ENCODE measurements at places on chromosomes 5 and 9.

GRCh38 chr9:109488791-109489492 is 9.2 kb downstream of the PTPN3 start:
- no peak for DNase-seq

DNA sequence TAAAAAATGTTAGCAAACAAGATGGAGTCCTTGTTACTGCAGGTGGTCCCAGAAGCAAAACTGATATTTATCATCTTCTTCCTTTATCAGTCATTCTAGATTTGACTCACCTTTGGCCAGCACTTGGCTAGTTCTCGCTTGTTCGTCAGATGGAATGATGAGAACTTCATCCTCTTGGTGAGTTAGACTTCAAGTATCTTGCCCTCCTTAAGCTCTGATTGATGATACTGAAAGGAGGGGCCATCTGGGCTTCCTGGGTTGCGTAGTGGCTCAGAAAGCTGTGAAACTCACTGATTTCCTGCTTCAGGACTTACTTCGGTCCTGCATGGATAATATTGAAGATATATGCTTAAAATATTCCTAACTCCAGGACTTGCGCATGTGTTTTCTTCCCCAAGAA is 1248.2 kb upstream of the CDH9 start:
- DNase-seq, result no peak

DNA sequence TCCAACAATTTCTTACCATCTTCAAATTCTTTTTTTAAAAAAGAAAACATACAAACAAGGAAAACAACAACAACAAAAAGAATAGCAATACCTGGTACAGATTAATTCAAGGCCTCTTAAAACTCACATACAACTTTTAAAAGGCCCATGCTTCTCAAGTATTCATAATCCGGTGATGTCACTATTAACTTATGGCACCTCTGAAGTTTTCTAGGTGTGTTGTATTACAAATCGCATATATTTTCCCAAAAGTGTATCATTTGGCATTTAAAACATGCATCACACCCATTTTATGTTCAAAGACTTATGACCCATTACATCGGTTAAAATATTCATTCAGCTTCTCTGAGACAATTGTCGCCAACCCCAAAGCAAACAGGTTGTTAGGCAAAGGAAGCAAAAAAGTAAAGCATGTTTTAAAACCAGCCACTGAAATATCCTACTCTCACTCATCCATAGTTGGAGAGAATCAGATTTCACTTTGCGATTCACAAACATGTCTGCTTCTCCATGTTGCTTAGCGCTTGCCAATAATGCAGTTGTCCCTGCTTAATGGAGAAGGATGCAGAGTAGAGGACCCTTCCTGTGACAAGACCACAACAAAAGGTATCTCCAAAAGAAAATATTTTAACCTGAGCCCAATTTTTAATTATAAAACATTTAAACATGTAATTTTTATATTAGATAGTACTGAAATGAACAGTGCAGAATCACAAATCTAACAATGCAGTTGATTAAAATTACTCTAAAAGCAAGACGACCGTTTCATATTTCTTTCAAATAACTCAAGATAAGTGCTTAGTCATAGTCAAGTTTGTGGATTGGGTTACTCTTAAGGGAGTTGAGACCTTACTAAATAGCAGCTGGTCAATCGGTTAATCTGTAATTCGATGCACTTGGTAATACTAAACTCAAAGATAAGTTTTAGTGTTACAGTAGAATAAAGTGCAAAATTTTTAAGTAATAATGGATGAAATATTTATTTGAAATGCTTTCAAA is 1.6 kb downstream of the SKP1 start:
- no peak for DNase-seq

- no peak for DNase-seq
These were observed 64.9 kb upstream of the SHC3 start for GRCh38 chr9:89243296-89244061.

- DNase-seq, result no peak
These were observed 13.0 kb upstream of the SPINK4 start for GRCh38 chr9:33227008-33227398.

GRCh38 chr9:121308765-121309164 is 40.8 kb downstream of the GSN start:
- DNase-seq, result peak; percentile 19

GRCh38 chr5:133480366-133480765 is 132.0 kb downstream of the FSTL4 start:
- no peak for DNase-seq

- no peak for DNase-seq
These were observed 50.2 kb upstream of the DNAH5 start for GRCh38 chr5:13994621-13995253.

GRCh38 chr9:122179690-122180074 is 20.0 kb downstream of the MORN5 start:
- no peak for DNase-seq

DNA sequence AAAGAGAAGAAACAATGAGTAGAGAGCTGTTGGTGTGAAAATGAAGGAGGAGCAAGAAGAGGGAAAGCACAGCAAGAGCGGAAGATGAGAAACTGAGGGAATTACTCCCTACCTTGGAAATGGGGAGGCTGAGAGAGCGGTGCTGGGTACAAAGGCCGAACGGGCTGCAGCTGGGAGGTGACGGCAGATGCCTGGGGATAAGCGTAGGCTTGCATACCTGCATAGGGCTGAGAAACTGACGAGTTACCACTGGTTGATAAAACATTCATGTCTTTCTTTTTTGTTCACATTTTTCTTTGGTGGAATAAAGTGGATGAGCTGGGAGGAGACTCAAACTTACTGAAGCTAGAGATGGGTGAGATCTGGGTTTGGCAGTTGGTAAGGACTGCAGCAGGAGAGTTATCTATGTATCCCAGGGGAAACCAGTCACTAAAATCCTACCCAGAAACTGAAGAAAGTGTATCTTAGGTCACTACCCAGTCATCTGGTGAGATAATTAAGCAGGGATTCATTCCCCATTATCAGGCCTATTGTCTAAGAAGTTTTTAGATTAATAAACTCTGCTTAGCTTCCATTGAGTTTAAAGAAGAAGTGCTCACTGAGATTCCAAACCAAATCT is 34.8 kb downstream of the FKBP15 start:
- DNase-seq, result no peak

DNA sequence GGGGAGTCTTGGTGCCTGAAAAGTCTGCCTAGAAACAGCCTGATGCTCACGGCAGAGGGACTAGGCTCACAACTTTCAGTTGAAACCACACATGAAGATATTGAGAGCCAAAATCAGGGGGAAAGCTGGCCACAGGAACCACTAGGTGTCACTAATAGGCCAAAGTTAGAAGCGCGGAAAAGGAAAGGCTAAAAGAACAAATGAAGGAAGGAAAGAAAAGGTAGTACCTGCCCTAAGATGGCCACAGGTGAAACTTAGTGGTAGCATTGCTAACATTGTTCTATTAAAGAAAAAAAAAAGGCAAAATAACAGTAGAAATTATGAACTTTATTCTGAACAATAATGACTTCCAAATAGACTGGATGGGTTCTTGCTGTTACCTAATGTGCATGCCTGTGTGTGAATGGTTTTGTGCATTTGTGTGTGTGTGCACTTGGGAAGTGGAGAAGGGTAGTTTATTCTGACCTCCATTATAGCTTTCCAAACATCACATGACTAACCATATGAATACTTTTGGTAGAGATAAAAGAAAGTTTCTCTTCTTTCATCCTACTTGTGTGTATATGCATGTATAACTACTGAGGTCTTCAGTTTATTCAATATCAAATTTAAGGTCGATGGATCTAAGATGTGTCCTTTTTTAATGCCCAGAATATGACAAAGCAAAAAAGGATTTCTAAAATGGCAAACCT is 2.1 kb upstream of the RFESD start:
- no peak for DNase-seq

- no peak for DNase-seq
These were observed 358.9 kb downstream of the DEPDC1B start for GRCh38 chr5:60340965-60341471.

DNA sequence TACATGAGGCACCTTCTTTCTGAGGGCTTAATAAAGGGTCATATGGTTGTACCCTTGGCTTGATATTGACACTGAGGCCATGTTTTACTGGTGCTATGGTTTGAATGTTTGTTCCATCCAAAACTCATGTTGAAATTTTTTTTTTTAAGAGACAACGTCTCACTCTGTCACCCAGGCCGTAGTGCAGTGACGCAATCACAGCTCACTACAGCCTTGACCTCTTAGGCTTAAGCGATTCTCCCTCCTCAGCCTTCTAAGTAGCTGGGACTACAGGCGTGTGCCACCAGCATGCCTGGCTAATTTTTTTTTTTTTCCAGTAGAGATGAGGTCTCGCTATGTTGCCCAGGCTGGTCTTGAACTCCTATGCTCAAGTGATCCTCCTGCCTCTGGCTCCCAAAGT is 20.9 kb downstream of the FAM151B start:
- DNase-seq, result no peak

DNA sequence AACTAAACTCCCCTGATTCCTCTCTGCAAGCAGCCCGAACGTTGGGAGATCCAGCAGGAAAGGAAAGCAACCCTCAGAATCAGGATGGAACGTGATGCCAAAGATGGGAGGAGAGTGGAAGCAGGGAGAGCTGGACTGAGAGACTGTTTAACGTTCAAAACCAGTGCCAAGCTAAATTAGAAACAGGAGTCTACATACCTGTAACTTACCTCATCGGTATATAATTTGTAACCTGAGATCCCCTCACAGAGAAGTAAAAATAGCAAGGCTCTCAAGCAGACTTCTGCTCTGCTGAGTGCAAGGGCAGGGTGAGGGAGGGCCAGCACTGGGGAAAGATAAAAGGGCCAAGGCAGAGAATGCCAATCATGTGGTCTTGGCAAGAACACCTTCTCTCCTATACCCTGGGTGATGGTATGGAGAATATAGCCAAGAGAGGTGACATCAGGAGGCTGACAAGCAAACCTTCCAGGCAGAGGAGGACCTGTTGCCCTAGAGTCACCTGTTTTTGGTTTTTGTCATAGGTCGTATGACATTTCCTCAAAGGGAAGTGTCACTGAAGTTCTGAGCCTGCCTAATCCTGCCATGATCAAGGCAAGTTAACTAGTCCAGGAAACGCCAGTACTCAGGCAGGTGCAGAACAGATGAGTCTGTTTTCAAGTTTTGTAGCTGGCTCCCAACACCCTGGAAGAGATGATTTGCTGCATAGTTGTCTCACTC is 472.0 kb downstream of the NFIB start:
- DNase-seq, result peak; percentile 48

DNA sequence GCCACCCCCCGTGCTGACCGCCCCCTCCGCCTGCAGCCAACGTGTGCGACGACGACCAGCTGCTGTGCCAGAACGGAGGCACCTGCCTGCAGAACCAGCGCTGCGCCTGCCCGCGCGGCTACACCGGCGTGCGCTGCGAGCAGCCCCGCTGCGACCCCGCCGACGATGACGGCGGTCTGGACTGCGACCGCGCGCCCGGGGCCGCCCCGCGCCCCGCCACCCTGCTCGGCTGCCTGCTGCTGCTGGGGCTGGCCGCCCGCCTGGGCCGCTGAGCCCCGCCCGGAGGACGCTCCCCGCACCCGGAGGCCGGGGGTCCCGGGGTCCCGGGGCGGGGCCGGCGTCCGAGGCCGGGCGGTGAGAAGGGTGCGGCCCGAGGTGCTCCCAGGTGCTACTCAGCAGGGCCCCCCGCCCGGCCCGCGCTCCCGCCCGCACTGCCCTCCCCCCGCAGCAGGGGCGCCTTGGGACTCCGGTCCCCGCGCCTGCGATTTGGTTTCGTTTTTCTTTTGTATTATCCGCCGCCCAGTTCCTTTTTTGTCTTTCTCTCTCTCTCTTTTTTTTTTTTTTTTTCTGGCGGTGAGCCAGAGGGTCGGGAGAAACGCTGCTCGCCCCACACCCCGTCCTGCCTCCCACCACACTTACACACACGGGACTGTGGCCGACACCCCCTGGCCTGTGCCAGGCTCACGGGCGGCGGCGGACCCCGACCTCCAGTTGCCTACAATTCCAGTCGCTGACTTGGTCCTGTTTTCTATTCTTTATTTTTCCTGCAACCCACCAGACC is 80.2 kb downstream of the NTNG2 start:
- DNase-seq, result peak; percentile 42

GRCh38 chr9:87554976-87555375 is 57.3 kb downstream of the DAPK1 start:
- no peak for DNase-seq

DNA sequence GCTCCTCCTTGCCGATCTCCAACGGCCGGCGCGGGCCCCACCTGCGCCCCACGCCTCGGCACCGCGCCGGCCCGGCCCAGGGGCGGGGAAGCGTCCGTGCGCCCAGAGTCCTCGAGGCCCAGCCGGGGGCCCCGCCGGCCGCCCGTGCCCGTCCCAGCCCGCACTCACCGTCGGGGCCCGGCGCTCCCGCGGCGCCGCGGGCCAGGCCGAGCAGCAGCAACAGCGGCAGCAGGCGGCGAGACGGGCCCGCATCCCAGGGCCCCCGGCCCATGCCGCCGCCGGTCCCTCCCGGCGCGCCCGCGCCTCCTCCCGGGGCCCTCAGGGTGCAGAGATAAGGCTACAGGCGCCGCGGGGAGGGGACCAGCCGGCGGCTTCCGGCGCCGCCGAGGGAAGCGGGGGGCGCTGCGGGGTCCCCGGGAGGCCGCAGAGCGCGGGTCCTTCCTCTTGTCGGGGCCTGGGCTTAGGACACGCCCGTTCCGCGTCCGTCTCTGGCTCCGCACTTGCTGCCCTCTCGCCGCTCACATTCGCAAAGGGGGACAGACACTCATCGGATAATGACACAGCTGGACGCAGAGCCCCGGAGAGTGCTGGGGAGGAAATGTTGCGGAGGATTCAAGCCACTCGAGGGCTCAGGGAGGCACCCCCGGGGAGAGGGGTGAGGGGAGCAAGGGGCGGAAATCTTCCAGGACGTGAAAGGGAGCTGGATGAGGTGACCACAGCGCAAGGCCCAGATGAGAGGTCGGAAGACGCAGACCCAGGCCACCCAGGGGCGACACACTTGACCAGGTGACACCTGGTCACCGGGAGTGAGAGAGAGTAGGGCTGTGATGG is at the start of gene SUSD1:
Gene SUSD1 (minus strand): TSS at position 333 of the 831 bp plus-strand sequence. CDS start 62 bp downstream, at position 271.
- DNase-seq, result peak; percentile 60
